Activated B cell treated with CpG ODN at 0.5 μM for 24 hours (primary cell): ENCODE measurements at places on chromosomes 7 and 10. TPM values are rescaled to one million over a fixed set of nuclear protein-coding genes. Genes with fewer than 3 reads are reported as not detected.

DNA sequence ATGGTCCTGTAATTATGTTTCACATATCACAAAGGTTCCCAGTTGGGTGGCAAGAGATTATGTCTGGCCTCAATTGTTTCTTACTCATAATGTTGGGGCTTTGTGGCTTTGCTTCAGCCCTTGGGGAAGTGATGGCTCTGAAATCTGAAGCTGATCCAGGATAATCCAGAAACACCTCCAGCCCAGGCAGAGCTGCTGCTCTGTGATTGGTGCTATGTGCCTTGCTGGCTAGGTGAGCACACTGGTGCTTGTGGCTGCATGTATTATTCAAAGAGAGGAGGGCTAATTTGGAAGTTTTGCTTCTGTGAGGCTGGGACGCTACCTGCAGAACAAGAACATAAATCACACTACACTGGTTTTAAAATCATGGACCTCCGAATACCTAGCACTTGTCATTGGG lies 346.6 kb upstream of the MGMT start:
- no peaks in the 10 kb centered on the region for H3K4me1 ChIP-seq
- H3K27me3 ChIP-seq: no peaks in the 10 kb centered on the region
- H3K27ac ChIP-seq: no peak overlapping the region
- DNase-seq: no peak
- no peak overlapping the region for H3K4me3 ChIP-seq
- H3K36me3 ChIP-seq: no peaks in the 10 kb centered on the region

DNA sequence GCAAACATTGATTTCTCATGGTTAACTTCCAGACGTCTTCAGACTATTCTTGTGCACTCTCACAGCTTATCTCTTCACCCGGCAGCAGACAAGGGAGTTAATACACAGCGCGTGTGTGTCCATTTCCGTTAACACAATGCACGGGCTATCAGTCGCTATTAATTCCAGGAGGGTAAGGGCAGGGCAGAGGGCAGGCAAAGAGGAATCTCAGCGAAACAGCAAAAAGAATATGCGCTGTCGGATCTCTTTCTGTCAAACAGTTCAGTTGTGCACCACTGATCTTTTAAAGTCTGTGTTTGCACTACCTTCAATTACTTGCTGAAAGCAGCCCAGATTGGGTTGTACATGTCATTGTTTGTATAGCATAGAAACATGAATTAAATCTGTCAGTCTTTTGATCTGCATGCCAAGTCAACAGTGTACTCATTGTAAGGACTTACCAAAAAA lies 41.1 kb upstream of the CABCOCO1 start:
- H3K4me3 ChIP-seq: no peak overlapping the region
- H3K27ac ChIP-seq: no peak overlapping the region
- no peaks in the 10 kb centered on the region for H3K36me3 ChIP-seq
- DNase-seq: no peak

GRCh38 chr7:140260352-140261104 lies 83.7 kb upstream of the KDM7A start:
- H3K27me3 ChIP-seq: peaks cover 11% of the 10 kb centered on the region
- H3K36me3 ChIP-seq: no peaks in the 10 kb centered on the region
- H3K4me3 ChIP-seq: no peak overlapping the region
- no peak for DNase-seq

DNA sequence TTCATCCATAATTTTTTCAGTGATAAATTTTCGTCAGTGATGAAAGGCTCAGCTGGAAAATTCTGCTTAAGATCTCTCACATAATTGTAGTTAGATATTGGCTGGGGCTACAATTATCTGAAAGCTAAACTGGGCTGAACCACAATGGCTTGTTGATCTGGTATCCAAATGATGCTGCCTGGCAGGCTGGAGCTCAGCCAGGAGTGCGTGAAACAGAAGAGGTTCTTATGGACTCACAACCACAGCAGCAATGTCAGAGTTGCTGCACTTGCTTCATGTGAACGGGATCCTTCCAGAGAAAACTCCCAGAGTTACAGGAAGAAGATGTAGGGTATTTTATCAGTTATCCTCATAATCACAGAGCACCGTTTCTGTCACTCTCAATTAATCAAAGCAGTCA lies 533.2 kb upstream of the POM121L12 start:
- H3K27ac ChIP-seq: no peak overlapping the region
- H3K4me1 ChIP-seq: no peaks in the 10 kb centered on the region
- no peak overlapping the region for H3K4me3 ChIP-seq
- no peaks in the 10 kb centered on the region for H3K36me3 ChIP-seq

- H3K27ac ChIP-seq: no peak overlapping the region
- H3K4me1 ChIP-seq: no peaks in the 10 kb centered on the region
- H3K27me3 ChIP-seq: no peaks in the 10 kb centered on the region
- DNase-seq: no peak
These were observed 928.5 kb downstream of the DNAJB9 start for GRCh38 chr7:109498131-109498530.

DNA sequence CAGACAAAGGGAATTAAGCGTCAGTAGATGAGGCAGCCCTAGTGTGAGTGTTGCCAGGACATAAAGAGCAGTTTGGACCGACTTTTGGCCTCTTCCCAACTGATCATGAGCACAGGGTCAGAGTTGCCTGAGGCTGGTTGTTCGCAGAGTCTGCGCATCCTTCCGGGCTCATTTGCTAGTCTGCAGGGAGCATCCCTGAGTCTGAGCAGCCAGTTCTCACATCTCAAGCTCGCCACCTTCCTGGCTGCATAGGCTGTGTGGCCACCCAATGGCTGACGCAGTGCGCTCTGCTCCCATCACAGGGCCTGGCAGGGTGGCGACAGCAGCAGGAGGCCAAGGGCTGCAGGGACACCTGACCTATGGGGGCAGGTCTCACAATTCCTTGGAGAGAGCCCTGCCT lies 5.0 kb downstream of the GAD2 start:
- peaks cover 67% of the 10 kb centered on the region for H3K27me3 ChIP-seq
- no peaks in the 10 kb centered on the region for H3K36me3 ChIP-seq
- H3K27ac ChIP-seq: no peak overlapping the region
- peaks cover 16% of the 10 kb centered on the region for H3K4me1 ChIP-seq
- no peak for DNase-seq

DNA sequence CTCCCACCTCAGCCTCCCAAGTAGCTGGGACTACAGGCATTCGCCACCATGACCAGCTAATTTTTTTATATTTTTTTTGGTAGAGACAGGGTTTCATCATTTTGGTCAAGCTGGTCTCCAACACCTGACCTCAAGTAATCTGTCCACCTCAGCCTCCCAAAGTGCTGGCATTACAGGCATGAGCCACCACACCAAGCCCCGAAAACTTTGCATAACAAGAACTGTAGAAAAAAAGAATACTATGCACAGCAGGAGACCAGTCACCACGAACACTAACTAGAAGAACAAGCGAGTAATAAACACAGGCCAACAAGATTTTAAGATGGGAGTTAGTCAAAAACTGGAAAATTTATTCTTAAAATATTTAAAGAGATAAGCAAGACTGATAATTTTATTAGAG lies 447.0 kb downstream of the ETV1 start:
- no peak overlapping the region for H3K4me3 ChIP-seq
- H3K27me3 ChIP-seq: no peaks in the 10 kb centered on the region
- no peak for DNase-seq

DNA sequence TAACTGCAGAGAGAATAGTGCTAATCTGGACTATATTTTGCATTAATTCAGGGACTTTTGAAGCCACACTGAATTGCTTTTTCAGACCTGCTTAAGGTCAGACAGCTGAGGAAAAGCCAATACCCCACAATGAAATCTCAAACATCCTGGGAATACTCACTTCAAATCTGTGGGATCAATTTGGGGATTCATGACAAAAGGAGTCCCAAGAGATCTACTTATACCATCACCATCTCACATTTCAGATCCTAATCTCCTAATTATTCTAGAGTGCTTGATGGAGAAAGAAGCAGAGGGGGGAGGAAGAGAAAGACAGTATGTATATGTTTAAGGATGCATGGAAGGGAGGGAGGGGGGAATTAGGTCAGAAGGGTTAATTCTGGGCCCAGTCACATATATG lies 202.2 kb downstream of the CACNA2D1 start:
- no peak overlapping the region for H3K27ac ChIP-seq
- H3K4me1 ChIP-seq: no peaks in the 10 kb centered on the region

DNA sequence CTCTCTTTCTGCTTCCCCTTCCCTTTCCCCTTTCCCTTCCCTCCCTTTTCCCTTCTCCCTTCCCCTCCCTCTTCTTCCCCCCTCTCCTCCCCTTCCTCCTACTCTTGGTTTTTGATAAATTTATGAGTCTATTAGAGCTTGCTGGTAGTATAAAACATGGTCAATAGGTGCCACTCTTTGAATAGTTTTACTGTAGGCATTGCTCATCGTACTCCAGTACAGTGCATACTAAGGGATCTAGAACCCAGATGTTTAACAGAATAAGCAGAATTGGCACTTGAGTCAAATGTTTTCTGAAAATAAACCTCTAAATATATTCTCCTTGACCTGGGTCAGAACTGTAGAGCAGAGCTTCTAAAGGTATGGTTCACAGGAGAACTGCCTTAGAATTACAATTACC lies 126.7 kb downstream of the SORCS3 start:
- H3K27ac ChIP-seq: no peak overlapping the region
- H3K27me3 ChIP-seq: peaks cover 2% of the 10 kb centered on the region
- no peak overlapping the region for H3K4me3 ChIP-seq
- H3K4me1 ChIP-seq: no peaks in the 10 kb centered on the region
- no peak for DNase-seq
- no peaks in the 10 kb centered on the region for H3K36me3 ChIP-seq

GRCh38 chr10:132291826-132292225 lies 15.9 kb downstream of the STK32C start:
- no peaks in the 10 kb centered on the region for H3K36me3 ChIP-seq
- no peak overlapping the region for H3K27ac ChIP-seq
- DNase-seq: no peak

HOXA7 gene
- total RNA-seq: not detected in 2 replicates

PGAM2 gene
- 1.1 and 1.2 TPM in 2 replicates for total RNA-seq

CUEDC2 gene
- total RNA-seq: 43.7 and 46.0 TPM in 2 replicates

PTPN20 gene
- 2.1 and 2.3 TPM in 2 replicates for total RNA-seq

CADPS2 gene
- not detected in 2 replicates for total RNA-seq
